Stimulated activated CD4-positive, alpha-beta T cell treated with anti-CD3 and anti-CD28 coated beads, Interleukin-4, amount 100 ng/mL, for 24 hours (primary cell): ENCODE measurements at places on chromosomes 1 and 21.

DNA sequence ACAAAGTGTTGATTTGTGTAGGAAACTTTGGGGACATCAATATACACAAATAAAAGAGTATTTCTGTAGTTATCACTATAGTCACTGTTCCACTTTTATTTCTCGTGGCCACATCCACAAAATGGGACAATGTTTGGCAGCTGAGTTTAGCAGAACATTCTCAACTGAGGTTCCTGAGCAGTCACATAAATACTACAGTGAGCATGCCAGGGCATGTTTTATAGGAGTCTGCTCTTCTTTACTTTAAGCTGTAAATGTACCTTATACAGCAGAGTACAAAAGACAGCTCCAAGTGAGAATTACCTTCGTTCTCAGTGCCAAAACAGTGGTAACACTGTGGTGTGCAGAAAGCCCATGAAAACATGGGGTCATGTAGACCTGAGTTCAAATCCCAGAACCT lies 5.0 kb downstream of the BTG3 start:
- DNase-seq, result no peak

GRCh38 chr21:42189860-42190485 lies 29.0 kb upstream of the ABCG1 start:
- DNase-seq, result no peak

DNA sequence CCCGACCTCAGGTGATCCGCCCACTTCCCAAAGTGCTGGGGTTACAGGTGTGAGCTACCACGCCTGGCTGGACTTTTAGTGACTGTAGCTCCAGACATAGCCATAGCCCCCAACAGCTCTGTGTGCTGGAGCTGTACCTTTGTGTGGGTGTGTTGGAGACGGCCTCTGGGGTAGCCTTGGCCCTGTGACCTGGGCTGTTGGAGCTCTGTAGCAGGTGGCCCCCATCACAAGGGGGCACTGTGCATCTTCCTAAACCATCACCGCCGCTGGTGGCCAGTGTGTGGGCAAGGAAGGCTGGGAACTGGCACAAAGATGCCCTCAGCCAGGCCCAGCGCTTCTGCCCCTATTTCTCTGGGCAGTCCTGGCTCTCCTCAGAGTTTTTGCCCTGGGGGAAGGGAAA lies 38.4 kb upstream of the FOXO6 start:
- DNase-seq, result peak; percentile 23

GRCh38 chr1:72186733-72187307 lies 95.5 kb downstream of the NEGR1 start:
- no peak for DNase-seq

GRCh38 chr1:232820431-232820830 lies 15.2 kb downstream of the MAP10 start:
- no peak for DNase-seq

DNA sequence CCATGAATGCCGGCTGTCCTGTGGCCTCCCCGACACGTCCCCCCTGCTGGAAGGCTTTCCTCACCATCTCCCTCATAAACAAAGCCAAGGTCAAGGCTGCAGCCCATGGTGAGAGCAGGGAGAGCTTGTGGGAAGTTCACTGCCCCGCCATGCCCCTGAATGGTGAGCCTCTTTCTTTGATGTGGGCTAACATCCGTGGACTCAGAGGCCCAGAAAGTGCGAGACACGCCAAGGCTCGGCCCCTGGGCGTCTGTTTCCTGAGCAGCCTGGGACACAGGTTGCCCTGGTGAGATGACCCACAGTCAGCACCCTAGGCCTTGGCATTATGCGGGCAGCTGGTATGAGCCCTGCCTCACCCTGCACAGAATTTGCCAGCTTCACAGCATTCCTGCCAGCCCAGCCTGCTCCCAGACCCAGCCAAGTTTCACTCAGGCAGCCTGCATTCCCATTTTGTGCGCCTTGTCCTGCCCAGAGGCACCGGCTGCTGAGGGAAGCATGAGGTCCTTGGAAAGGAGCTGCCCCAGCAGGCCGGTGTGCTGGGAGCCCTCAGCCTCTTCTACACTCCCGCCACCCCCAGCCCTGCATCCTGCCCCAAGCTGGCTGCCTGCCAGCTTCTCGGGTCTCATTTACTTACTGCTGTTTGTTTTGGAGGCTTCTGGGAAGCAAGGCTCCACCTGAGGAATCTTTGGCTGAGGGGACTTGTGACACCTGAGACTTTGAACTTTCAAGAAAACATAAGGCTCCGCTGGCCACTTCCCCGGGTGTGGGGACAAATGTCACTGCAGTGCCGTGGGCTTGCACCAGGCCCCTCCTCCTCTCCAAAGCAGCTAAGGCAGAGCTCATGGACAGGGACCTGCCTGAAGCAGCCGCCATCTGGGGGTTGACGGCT lies 31.9 kb downstream of the NEK2 start:
- no peak for DNase-seq
